Regular cardiac myocyte (primary cell): ENCODE measurements at places on chromosomes 6 and 20. TPM values are rescaled to one million over a fixed set of nuclear protein-coding genes. Genes with fewer than 3 reads are reported as not detected.

The LST1 gene
- not detected in 2 replicates for total RNA-seq

The SLC12A5 gene
- 0.85 TPM in 1 of 2 replicates, not detected in the other for total RNA-seq

The EPHA7 gene
- total RNA-seq, result 0.28 and 1.3 TPM in 2 replicates

The OPRL1 gene
- 0.19 and 2.0 TPM in 2 replicates for total RNA-seq
